ENCODE measurements at places on chromosomes 1 and 21. TPM values are rescaled to one million over a fixed set of nuclear protein-coding genes. Genes with fewer than 3 reads are reported as not detected.

Gene CRNN
- total RNA-seq: not detected

Gene SPATA45
- not detected for total RNA-seq

Gene AMY1B
- total RNA-seq: not detected

Gene HHAT
- total RNA-seq: 1.7 TPM

Gene CD1E
- not detected for total RNA-seq

Gene SLC9C2
- not detected for total RNA-seq

Gene STPG1
- total RNA-seq: 6.0 TPM

Gene DMRTA2
- total RNA-seq: 0.10 TPM

Gene S100A7
- not detected for total RNA-seq

Gene CAPN2
- 481 TPM for total RNA-seq

Gene SPATA21
- total RNA-seq: 0.03 TPM

Gene FOXO6
- 0.96 TPM for total RNA-seq

Gene RIPK4
- 18.9 TPM for total RNA-seq

Gene OR14K1
- not detected for total RNA-seq

Gene TMEM200B
- total RNA-seq: 0.10 TPM

Gene CELA2A
- total RNA-seq: not detected

Gene GPATCH2
- total RNA-seq: 9.5 TPM

Gene CFAP126
- total RNA-seq: 0.19 TPM

Gene SFN
- 551 TPM for total RNA-seq

Gene ASCL5
- 0.16 TPM for total RNA-seq

Gene TFF2
- total RNA-seq: not detected

Gene DENND2C
- total RNA-seq: 0.40 TPM

Gene SLFNL1
- 0.02 TPM for total RNA-seq

Gene TACSTD2
- total RNA-seq: not detected

Gene LCE1F
- not detected for total RNA-seq

Gene OR2L2
- total RNA-seq: not detected

Gene KIAA1614
- 1.4 TPM for total RNA-seq

Gene PLD5
- 2.2 TPM for total RNA-seq

Gene NUDT4B
- total RNA-seq: 1.2 TPM

Gene USH2A
- total RNA-seq: not detected

Data from A549 treated with AZD2906 at 1 μM for 4 hours (cell line).